ENCODE measurements at places on chromosomes 13 and 19.

DNA sequence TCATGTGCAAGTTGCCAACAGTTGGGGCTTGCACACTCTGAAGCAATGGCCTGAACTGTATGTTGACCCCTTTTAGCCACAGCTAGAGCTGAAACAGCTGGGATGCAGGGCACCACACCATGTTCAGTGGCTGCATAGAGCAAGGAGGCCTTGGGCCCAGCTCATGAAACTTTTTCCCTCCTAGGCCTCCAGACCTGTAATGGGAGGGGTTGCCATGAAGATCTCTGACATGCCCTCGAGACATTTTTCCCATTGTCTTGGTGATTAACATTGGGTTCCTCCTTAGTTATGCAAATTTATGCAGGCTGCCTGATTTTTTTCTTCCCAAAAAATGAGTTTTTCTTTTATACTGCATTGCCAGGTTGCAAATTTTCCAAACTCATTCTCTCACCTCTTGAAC is 165.1 kb upstream of the PRR20A start:
- no peak for DNase-seq

GRCh38 chr19:42114412-42114811 is 17.8 kb downstream of the POU2F2 start:
- DNase-seq, result no peak

DNA sequence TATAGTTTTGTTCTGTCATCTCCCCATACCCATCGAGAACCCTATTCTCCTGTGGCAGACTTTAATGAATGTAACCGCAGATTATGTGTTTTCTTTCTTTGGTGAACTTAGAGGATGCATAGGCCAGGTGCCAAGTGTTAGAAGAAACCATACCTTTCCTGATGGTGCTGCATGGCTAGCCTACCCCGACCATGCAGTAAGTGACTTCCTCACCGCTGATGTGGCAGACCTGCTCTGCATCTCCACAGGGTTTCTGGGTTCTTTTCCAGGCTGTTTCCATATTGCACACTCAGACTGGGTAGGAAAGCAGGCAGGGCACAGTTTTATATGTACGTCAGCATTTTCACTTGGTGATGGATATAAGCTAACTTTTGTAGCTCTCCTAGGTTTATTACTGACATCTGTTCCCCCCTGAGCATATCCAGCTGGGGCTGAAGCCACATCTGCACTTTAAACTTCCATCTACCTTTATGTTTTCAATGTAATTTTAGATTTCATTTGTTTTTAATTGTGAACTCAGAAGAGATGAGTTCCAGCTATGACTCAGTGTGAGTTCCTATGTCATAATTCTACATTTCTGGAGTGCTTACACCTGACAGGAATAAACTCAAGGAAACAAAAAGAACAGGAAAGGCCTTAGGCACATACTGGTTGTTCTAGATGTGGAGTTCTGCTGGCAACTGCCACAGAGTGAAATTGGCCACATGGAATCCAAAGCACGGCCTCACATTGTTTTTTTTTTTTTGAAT is 42.3 kb downstream of the LRCH1 start:
- no peak for DNase-seq

GRCh38 chr19:57302727-57303401 is 17.4 kb upstream of the ZNF543 start:
- DNase-seq, result no peak

GRCh38 chr19:16541526-16542044 is 652 bp downstream of the CHERP start:
- DNase-seq, result peak; percentile 23

Measured in suppressor macrophage (primary cell).